Left lung (tissue), 14 donors: ENCODE measurements at places on chromosomes 5 and 9. TPM values are rescaled to one million over a fixed set of nuclear protein-coding genes. Genes with fewer than 3 reads are reported as not detected.

GRCh38 chr5:116585227-116585626 is 10.6 kb upstream of the SEMA6A start:
- DNase-seq = no peak

Gene CLINT1
- 106 TPM for polyA plus RNA-seq

DNA sequence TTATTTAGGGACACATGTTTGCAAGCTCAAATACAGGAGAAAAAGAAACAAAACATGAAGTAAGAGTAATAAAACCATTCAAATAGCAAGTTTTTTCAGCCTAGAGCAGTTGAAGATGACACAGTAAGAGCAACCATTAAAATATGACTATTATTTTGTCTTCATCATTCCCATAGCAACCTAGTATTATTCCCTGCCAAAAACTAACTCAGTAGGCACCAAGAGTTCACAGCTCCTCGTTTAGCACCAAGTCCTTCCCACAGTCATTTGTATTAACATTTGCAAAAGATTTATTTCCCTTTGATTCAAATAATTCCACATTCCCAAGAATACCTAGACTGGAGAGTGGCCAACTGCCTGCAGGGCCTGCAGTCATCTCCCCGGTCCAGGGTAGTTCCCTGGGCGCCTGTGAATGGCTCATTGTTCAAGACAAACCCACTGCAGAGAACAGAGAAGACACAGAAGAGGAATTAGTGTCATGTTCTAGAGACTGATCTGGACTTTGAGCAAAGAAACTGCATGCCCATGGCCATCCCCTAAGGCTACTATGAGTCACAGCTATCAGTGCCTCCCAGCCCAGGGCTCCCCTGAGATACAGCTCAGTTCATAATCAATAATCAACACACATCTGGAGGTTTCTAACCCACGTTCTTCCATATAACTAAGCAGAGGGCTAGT is 139.1 kb upstream of the MAP3K1 start:
- no peak for DNase-seq

Gene UBAC1
- polyA plus RNA-seq = 32.3 TPM

Gene GPX8
- polyA plus RNA-seq = 71.9 TPM

DNA sequence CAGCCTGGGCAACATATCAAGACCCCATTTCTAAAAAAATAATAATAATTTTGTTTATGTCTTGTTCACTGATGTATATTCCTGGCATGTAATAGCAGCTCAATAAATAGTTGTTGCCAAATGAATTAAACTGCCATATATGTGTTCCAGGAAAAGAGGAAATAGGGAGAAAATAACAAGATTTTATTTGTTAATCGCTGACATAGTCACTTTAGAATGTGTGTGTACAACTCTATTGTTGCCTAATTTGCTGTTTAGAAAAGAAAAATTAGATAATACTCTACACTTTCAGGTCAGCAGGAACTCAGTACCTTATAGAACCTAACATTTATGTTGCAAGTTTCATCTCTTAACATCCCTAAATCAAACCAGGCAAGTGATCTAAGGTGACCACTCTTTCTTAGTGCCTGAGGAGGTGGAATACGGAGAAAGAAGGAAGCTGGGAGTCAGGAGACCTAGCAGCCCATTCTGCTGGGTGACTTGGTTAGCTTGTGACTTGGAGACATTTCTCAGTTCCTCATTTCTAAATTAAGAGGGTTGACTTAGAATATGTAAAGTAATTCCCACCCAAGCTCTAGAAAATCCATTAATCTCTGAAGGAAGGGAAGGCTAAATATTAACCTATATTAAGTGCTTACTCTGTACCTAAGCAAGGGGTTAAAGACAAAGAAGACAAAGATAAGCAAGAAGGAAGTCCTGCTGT is 110.3 kb upstream of the IQGAP2 start:
- DNase-seq = no peak

Gene LCN9
- not detected for polyA plus RNA-seq

DNA sequence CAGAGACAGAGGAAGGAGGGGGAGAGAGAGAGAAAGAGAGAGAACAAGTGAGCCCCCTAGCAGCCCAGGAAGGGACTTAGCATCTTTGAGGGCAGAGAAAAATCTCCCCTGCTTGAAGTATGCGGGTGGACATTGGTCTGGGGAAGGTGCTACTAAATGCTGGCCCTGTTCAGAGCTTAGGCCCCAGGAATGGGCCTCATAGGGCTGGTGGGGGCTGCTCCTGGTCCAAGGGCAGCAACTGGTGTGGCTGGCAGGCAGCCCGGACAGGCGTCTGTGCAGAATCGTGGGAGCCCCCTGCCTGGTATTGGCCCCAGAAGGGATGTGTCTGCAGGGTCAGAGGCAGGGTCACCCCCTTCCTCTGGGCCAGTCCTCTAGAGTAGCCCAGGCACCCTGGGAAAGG is 47.8 kb upstream of the SUSD3 start:
- no peak for DNase-seq

Gene CERCAM
- polyA plus RNA-seq = 48.3 TPM

- DNase-seq = no peak
These were observed 35.8 kb downstream of the DCAF10 start for GRCh38 chr9:37836386-37836785.

DNA sequence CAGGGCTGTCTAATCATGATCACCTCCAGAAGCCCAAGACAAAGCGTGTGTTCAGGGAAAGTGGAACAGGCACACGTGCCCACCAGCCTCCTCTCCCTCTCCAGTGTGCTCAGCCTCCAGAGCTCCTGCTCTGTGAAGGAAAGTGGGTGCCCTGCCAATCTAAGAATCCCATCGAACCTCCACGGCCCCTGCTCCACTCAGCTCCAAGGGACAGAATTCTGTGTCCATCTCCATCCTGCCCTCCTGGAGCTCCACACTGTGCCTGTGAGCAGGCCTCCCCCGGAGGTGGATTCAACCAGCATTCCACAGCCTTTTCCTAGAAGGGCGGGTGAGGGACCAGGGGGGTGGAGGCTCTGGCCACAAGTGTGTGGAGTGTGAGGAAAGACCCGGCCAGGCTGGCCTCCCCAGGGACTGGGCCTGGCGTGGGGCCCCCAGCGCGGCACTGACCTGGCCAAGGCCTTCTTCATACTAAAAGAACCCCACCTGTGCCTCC is 6.0 kb downstream of the EEIG1 start:
- DNase-seq = peak; percentile 78

GRCh38 chr9:138044485-138045383 is 167.2 kb downstream of the CACNA1B start:
- no peak for DNase-seq

- peak; percentile 23 for DNase-seq
These were observed 814 bp downstream of the KIF12 start for GRCh38 chr9:114098021-114098935.

DNA sequence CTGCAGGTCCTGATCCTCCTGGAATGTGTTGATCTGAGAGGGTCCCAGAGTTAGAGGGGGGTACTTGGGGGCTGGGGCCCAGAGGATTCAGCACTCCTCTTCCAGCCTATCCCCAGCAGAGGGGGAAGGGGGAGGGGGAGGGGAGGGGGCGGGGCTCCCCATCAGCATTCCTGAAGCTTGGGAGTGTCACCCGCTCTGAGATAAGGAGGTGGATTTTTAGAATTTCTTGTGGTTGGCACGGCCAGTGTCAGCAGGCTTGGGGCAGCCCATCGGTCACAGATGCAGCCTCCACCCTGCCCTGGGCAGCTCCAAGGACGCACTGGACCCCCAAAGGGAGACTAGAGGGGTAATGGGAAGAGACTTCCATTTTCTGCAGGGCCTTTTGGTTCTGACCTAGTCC is 5.3 kb downstream of the FGF18 start:
- DNase-seq = no peak

GRCh38 chr5:172168311-172168710 is 19.7 kb downstream of the STK10 start:
- no peak for DNase-seq

Gene FCN1
- 5.8 TPM for polyA plus RNA-seq

Gene TRMO
- polyA plus RNA-seq = 15.7 TPM

GRCh38 chr5:141521244-141521781 is 32.4 kb downstream of the PCDHGC5 start:
- DNase-seq = peak; percentile 86

GRCh38 chr5:110055302-110055701 is 365.6 kb downstream of the MAN2A1 start:
- no peak for DNase-seq

DNA sequence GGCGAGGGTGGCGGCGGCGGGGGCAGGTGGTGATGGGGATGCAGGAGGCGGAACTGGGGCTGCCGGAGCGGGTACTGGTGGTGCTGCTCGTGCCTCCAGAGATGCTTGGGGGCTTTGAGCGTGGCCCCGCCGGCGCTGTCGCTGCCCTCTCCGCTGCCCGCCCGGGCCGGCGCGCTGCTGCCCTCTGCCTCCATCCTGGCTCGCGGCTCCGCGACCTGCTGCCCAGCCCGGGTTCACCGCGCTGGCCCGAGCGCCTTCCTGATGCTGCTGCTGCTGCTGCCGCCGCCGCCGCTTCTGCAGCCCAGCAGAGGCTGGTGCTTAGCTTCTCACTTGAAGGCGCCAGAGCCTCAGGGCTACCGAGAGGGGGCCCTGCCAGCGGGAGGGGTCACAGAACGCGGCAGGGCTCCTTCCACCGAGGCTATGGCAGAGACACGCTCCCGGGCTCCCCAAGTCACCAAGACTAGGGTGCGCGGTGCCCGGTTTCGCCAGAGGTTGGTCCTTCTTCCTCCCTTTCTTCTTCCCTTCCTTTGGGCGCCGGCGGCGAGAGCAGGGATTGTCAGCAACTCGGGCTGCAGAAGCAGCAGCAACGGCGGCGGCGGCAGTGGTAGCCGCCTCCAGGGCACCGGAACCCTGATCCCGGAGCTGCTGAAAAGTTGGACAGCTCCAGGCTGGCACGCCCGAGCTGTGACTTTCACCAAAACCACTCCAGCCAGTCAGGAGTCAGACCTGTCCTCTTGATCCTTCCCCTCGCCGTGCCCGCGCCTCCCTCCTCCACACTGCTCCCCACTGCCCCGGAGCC is at the start of gene PDE4D:
TSS of gene PDE4D (minus strand) at position 298 of the 799 bp plus-strand sequence.
- DNase-seq = peak; percentile 88

GRCh38 chr5:55524816-55525215 is 9.9 kb downstream of the PLPP1 start:
- DNase-seq = no peak

Gene ZNF618
- 28.7 TPM for polyA plus RNA-seq

DNA sequence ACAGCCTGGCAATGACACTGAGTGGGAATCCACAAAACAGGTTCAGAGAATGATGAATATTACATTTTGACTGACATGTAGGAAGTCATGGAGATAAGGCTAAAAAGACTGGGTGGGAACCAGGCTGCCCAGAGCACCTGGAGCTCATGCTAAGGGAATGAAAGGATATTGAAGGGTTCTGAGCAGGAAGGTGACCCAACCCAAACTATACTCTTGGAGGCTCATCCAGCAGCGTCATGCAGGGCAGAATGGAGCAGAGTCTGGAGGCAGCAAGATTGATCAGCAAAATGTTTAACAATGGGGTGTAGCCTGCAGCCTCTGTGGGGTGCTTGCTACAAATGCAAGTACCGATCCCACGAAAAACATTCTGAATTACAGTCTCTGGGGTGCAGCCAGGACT is 120.2 kb downstream of the PSD2 start:
- no peak for DNase-seq

- DNase-seq = no peak
These were observed 15.2 kb downstream of the HK3 start for GRCh38 chr5:176883700-176884570.

Gene IL4
- polyA plus RNA-seq = not detected
